ENCODE measurements at places on chromosomes 7 and 10.

GRCh38 chr10:44293306-44293778 lies 91.6 kb downstream of the CXCL12 start:
- no peak for DNase-seq

DNA sequence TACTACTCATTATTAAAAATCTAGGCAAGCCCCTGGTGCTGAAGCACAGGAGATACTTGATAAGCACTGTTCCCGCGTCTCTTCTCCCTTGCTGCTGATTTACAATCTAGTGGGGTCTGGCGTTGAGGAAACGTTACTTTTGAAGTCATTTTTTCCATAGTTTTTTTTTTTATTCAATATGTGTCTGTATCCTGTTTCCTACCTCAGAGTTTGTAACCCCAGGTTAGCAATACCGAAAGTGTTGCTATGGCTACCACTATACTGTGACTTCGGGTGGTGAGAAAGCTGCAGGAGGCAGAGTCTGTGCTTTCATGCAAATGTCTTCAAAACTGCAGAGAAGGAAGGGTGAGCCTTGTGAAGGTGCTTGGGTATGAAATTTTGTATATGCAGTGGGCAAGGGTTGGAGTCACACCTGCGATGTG lies 458.8 kb upstream of the GHITM start:
- DNase-seq, result no peak

DNA sequence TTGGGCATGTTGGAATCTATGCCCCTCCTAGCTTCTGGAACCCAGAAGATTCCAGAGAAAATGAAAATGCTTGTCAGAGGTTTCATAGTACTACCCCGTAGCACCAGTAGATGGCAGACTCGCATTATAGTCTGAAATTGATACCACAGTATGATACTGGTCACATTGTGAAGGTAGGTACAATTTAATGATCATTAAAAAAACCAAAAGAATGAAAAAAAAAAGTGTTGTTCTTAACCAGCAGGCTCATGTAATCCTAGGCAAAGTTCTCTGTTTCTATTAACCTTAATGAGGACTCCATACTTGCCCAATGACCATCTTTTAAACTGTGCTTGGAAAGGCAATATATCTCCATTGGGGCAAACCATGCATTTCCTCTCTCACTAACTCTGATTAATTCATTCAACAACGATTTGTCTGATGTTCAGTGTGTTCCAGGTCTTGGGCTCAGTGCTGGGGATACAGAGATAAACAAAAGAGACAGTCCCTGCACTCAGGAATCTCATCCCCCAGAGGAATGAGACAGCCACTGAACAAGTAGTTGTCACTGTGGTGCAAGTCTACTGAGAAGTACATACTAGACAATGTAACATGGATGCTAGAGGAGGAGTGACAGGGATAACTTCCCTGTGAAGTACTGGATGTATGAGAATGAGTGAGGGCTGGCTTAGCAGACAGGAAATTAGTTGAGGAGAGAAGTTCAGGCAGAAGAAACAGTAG lies 223.5 kb upstream of the PHYHIPL start:
- DNase-seq, result peak; percentile 65

- no peak for DNase-seq
Observed at GRCh38 chr10:61791216-61791615, 110.3 kb upstream of the ARID5B start.

GRCh38 chr10:96370584-96371157 lies 11.9 kb upstream of the OPALIN start:
- peak; percentile 53 for DNase-seq

- no peak for DNase-seq
Observed at GRCh38 chr7:133885213-133885612, 241.9 kb upstream of the LRGUK start.

DNA sequence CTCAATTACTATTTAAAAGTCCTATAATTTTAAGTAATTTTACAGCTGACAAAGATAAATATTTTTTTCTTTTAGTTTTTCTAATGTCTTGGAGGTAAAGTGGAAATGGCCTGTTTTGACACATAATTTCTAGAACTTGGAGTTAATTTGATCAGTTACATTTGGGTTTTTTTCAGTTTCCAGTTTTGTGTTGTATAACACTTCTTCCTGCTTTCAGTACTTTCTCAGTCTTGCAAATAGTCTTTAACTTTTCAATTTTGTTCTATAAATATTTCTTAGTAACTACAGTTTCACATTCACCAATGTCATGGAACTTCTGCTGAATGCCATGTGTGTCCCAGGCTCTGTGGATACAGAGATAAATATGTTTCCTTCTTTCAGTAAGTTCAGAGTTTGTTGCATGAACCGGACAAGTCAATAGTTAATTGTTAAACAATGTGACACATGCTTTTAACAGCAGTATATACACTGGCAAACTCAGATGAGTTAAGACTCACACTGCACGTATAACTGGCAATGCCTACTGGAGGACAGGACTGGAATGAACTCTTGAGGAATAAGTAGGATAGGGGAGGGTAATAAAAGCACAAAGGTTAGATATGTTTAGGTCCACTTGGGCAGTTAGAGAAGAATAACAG lies 4.6 kb downstream of the SHOC2 start:
- DNase-seq, result no peak

DNA sequence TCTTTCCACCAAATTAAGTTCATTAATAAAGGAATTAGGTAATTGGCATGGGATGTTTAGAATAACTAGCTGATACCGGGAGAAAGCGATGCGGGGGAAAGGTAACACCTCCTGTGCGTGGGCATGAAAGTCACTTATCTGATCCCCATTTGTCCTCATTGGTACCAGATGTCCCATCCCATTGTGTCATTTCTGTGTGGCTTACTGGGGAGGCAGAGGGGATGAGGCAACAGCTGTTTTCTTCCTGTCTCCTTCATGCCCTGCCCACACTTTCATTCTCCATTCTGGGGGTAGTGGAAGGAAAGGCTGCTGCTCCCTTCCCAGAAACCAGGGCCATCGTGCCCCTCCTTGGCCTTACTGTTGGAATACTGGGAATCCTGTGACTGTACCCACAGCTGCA lies 27.1 kb downstream of the EEPD1 start:
- no peak for DNase-seq

GRCh38 chr10:60578217-60578616 lies 188.5 kb upstream of the ANK3 start:
- no peak for DNase-seq

- no peak for DNase-seq
Observed at GRCh38 chr10:905972-906371, 25.5 kb downstream of the LARP4B start.

- peak; percentile 19 for DNase-seq
Observed at GRCh38 chr10:31618541-31619291, 299.7 kb downstream of the ZEB1 start.

GRCh38 chr7:49630513-49630912 lies 142.9 kb upstream of the VWC2 start:
- DNase-seq, result peak; percentile 81

DNA sequence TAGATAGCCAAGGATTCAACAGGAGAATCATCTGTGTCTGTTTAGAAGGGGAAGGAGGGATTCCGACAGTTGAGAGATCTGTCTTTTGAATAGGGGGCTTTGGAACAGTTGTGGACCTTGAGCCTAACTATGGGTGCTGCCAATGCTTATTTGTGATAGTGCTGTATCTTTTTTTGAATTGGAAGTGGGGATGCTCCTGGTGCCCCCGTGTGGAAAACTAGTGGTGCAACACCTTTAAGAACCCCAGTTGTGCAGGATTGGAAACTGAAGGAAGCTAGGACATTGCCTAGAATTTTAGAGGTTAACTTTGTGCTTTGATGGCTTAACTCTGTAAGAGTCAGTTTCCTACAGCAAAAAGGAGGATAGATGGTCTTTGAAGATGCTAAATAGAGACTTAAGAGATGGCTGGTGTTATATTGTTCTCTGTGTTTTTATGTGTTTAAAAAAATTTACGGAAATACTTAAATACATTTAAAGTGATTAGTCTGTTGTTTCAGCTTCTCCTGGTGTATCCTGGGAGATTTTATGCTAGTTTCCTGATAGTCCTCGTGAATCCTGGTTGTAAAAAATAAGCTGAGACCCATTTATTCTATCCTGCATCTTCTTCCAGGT lies 69.3 kb downstream of the AP3M1 start:
- DNase-seq, result peak; percentile 62

DNA sequence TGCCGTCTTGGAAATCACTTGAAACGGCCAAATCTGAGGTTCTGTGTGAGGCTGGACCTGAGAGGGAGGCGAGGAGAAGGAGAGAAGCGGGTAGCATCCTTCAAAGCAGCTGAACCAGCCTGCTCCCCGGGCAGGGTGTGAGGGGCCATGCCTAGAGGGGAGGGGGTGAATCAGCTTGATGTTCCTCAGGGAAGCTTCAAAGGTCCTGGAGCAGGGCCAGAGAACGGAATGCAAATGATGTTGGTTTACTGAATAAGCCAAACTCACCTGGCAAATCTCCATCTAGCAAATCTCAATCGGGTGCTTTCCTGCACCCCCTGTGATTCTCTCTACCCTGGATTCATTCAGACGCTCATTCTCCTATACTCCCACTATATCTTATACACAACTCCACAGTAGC lies 226.9 kb downstream of the WDR11 start:
- DNase-seq, result no peak

- DNase-seq, result no peak
Observed at GRCh38 chr7:148903504-148903903, 19.4 kb upstream of the EZH2 start.

GRCh38 chr7:153935095-153935494 lies 117.1 kb upstream of the DPP6 start:
- no peak for DNase-seq

DNA sequence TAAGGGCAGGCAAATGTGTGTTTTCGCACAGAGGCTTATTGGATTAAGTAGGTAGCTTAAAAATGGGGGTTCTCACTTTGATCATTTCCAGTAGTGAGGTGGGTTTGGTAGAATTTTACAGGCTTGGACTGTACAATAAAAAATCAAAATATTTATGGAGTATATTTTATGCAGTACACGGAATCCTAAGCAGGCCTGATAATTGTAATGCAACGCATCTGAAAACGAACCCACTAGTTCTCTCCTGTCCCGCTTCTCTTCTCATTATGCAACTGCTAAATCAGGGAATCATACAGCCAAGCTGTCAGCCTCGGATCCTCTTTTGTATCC lies 377 bp upstream of the POLR1F start:
- DNase-seq, result no peak

DNA sequence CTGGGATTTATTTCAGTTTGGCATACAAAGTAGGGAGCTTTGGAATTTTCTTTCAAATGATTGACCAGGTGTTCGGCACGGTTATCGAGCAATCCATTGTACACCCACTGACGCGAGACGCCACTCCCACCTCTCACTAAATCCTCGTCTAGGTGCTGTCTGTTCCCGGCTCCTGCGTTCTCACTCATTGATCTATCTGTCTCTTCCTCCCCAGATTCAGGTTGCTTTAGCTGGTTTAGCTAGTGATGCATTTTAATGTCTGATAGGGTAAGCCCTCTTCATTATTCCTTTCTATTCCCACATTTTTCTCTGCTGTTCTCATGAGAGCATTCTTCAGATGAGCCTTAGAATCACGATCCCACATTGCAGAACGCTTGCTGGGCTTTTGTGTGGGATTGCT lies 91.7 kb downstream of the ELFN1 start:
- no peak for DNase-seq

GRCh38 chr10:89337484-89337883 lies 9.7 kb downstream of the IFIT3 start:
- DNase-seq, result no peak

DNA sequence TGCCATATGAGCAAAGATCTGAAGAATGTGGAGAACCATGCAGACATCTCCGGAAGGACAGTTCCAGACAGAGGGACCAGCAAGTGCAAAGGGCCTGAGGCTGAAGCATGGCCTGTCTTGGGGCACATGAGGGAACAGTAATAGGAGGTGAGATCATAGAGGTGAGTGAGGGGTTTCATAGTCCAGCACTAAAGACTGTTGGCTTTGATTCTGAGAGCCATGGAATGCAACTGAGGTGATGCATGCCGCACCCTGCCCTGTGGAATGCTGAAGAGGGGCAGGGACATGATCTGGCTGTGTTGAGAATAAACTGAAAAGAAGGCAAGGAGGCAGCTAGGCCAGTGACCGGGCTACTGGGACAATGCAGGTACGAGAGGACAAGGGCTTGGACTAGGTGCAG lies 253.1 kb upstream of the KLF14 start:
- DNase-seq, result no peak

GRCh38 chr7:133491846-133492652 lies 239.2 kb downstream of the EXOC4 start:
- DNase-seq, result no peak

GRCh38 chr10:110354322-110354766 lies 49.6 kb upstream of the SMNDC1 start:
- peak; percentile 28 for DNase-seq

GRCh38 chr7:104442481-104442880 lies 114.1 kb downstream of the LHFPL3 start:
- no peak for DNase-seq

- no peak for DNase-seq
Observed at GRCh38 chr7:103325744-103326143, 18.8 kb downstream of the DNAJC2 start.

DNA sequence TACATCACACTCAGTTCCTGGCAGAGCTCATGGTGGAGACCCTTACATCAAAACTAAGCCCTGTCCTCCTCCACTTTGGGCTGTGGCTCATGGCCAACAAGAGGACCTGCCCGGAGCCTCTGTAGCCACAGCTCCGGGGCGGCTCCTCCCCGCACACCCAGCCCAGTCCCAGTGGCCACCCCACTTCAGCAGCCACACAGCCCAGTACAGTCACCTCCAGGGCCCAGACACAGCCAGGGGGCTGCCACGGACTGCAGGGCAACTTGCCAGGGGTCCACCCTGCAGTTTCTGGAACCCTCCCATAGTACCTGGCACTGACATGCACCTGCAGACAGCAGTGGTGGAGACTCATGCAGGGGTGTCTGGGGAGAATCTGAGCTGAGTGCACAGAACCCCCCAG lies 11.8 kb downstream of the ADGRA1 start:
- no peak for DNase-seq

GRCh38 chr7:36367561-36368077 lies 22.0 kb upstream of the ANLN start:
- no peak for DNase-seq

DNA sequence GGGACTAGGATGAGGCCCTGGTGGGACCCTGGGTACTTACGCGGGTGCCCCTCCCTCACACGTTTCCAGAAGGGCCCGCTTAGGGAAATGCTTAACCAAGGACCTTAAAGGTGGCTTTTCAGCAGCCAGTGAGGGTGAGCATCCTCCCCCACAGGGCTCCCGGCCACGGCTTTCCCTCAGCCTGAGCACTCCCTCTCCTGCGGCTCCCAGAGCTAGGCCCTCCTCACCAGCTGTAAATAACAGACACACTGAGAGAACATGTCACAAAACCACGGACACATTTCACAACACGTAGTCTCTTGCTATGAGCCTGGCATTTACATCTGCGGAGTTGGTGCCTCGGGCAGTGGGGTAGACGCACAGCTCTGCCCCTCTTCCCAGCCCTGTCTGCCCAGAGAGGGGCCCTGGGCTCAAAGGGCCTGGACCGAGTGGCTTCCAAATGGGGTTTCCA lies 25.2 kb downstream of the GRID1 start:
- no peak for DNase-seq

All from SK-N-DZ (cell line).